ENCODE measurements at places on chromosomes 3 and 15. TPM values are rescaled to one million over a fixed set of nuclear protein-coding genes. Genes with fewer than 3 reads are reported as not detected.

GRCh38 chr3:124791142-124791541, 60.9 kb downstream of the UMPS start:
- DNase-seq = no peak

DNA sequence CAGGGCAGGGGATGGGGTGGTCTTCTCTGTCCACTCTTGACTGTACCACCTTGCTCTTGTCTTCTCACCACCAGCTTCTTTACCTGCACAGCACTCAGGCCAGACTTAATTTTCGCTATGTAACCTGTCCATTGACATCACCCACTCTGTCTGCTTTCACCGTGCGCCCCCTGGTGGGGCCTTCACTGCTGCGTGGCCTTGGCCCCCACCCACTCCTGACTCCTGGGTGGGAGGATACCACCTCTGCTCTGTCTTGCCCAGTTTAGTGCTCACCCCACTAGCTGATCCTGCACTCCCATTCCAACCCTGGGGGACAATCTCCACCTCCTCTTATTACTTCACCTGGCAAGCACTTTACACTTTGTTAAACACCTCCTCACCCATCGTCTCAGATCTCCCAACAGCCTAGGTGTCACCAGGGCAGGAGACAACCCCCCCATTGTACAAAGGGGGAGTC, 17.7 kb downstream of the PTH1R start:
- DNase-seq = peak; percentile 68

GRCh38 chr15:38308797-38309196, 56.2 kb downstream of the SPRED1 start:
- no peak for DNase-seq

GRCh38 chr3:59430341-59430740, 380.5 kb upstream of the CFAP20DC start:
- no peak for DNase-seq

- no peak for DNase-seq
Observed at GRCh38 chr3:141776885-141777284, 13.7 kb downstream of the GRK7 start.

- DNase-seq = no peak
Observed at GRCh38 chr15:38069511-38070011, 135.1 kb downstream of the TMCO5A start.

GRCh38 chr15:62346168-62346567, 181.1 kb upstream of the C2CD4B start:
- no peak for DNase-seq

DNA sequence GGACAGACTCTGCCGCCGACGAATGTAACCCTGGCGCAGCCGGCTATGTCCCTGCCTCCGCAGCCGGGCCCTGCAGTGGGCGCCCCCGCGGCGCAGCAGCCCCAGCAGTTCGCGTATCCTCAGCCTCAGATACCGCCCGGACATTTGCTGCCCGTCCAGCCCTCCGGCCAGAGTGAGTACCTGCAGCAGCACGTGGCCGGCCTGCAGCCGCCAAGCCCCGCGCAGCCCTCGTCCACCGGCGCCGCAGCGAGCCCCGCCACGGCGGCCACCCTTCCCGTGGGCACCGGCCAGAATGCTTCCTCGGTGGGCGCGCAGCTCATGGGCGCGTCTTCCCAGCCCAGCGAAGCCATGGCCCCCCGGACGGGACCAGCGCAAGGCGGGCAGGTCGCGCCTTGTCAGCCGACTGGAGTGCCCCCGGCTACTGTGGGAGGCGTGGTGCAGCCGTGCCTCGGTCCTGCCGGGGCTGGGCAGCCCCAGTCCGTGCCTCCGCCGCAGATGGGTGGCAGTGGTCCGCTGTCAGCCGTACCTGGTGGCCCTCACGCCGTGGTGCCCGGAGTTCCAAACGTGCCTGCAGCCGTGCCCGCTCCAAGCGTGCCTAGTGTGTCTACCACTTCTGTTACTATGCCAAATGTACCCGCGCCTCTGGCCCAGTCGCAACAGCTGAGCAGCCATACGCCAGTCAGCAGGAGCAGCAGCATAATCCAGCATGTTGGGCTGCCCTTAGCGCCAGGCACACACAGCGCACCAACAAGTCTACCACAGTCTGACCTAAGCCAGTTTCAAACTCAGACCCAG, 2.4 kb downstream of the TSC22D2 start:
- no peak for DNase-seq

DNA sequence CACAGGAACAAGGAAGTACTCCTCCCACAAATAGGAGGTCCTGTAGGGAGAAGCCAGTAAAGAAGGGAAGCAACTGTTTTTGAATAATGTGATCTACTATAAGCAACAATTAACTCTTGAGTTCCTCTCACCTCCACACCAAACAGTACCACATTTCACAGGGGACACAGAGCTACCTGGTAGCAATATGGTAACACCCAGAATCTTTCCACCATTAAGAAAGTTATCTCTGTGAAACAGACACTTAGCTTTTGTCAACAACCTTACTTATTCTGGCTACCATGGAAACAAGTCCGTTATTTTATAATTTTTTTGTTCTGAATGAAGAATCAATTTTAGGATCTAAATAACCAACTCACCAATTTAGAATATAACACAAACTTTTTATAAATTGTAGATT, 49.5 kb downstream of the TBL1XR1 start:
- DNase-seq = no peak

DNA sequence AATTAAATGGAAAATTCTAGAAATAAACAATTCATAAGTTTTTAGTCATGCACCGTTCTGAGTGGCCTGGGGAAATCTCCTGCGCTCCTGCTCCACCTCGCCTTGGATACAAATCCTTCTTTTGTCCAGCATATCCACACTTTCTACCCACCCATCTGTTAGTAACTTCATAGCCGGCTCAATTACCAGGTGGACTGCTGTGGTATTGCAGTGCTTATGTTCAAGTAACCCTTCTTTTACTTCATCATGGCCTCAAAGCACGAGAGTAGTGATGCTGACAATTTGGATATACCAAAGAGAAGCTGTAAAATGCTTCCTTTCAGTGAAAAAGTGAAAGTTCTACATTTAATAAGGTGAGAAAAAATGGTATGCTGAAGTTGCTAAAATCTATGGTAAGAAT, 142.3 kb upstream of the CHL1 start:
- no peak for DNase-seq

DNA sequence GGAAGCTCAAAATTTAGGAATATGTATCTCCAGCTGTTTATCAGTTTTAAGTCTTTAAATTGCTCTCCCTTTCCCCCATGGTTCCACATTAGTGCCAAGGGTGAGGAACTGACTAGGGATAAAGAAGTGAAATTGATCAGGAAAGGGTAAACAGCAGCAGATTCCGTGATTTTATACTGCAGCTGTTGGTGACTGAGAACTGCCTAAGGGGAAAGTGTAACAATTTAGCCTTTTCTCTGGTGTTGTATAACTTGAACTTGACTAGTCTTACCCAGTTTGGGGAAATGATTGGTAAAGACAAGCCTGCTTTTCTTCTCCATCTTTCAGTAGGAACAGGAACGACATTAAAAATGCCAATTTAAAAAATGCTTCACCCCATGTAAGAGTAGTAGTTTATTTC, 5.0 kb downstream of the SPRED1 start:
- DNase-seq = no peak

- no peak for DNase-seq
Observed at GRCh38 chr3:58973796-58974195, 76.0 kb downstream of the CFAP20DC start.

UNC13C gene
- not detected for total RNA-seq

TP63 gene
- total RNA-seq = not detected

COL6A5 gene
- total RNA-seq = not detected

IFT80 gene
- total RNA-seq = 9.9 TPM

UTS2B gene
- total RNA-seq = not detected

CCR2 gene
- total RNA-seq = 0.67 TPM

STRC gene
- 2.4 TPM for total RNA-seq

Measured in CD8-positive, alpha-beta T cell (primary cell).